T-helper 2 cell treated with Interferon-gamma antibody and Interleukin-4, amounts not matched to agents 5 μg/mL and 100 μg/mL, for 36 hours (primary cell): ENCODE measurements at places on chromosomes 5 and 9.

GRCh38 chr5:168157141-168157540 lies 134.3 kb upstream of the WWC1 start:
- DNase-seq: no peak

DNA sequence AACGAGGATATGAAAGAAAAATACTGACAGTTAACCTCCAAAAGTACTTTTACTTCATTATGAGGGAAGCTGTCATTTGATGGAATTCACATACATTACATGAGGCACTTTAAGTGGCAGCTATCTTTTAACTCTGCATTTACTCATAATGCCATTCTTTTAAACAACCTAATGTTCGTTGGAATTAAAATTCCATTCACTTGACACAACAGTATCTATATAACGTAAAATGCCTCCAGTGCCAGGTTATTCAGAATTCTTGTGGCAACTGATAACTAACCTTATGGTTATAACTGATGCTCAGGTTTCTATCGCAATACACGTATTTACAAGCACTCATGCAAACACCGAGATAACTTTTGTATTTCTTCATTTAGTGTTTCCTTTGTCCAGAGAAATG lies 376.9 kb upstream of the GRAMD2B start:
- no peak for DNase-seq

DNA sequence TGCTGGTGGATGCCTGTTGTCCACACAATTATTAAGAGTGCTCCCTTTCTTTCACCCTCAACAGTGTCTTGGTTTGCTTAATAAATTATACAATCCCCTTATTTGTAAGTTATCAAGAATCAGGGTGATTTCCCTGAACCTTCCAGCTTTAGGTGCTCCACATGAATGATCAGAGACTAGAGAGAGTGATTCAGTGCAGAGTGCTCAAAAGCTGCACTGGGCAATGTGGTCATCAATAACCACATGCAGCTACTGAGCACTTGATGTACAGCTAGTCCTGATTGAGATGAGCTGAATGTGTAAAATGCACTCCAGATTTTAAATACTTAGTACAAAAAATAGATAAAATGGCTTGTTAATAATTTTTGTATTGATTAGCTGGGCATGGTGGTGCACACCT lies 76.8 kb upstream of the TRIO start:
- DNase-seq: no peak

GRCh38 chr5:66597183-66597757 lies 1.1 kb downstream of the MAST4 start:
- DNase-seq: no peak

- no peak for DNase-seq
These were observed 35.3 kb upstream of the SMIM23 start for GRCh38 chr5:171750311-171750788.

- DNase-seq: no peak
These were observed 174.3 kb downstream of the CDH12 start for GRCh38 chr5:22678886-22679285.

GRCh38 chr5:154421868-154422267 lies 23.9 kb upstream of the SAP30L start:
- DNase-seq: no peak

DNA sequence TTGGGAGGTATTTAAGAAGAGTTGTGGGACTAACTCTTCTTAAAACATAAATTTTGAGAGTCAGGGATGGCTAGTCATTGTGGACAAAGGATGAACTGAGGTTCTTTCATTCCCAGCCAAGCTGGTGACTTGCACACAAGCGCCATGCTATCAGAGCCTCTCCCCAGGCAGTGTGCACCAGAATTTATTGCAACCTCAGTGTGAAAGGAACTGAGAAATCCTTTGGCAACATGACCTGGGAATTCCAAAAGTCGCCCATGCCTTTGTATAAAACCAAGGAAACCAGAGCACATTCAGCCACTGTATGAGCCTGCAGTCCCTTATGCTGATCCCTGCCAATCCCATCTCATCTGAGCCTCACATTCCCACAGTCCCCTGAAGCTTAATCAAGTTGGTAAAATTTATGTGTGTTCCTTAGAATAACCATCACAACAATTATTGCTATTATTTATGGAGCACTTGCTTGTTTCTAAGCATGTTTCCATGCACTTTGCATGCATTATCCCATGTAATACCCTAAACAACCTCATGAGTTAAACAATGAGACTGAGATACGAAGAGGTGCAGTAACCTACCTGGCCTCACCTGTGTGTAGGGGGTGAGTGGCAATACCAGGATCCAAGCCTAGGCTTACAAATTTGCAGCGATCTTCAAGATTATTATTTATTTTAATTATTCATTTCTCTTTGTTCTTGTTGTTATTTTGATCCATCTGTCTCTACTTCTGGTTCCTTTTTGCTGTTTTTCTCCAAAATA lies 116.4 kb downstream of the NTRK2 start:
- no peak for DNase-seq

DNA sequence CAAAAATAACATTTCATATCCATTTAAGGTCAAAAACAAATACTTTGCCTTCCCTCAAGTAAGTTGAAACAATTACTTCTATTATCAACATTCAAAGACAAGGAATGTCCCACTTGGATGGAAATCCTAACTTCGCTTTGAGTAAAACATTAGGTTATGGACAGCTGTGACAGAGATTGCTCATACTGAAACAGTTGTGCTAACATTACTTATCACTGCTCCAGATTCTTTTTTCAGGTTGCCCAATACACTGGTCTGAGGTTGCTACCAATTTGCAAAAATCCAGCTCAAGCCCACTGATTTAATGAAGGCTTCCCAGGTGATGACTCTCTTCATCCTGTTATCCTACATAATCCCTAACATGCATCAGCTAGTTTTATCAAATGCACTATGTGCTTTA lies 98.3 kb downstream of the UBAP2 start:
- DNase-seq: no peak

DNA sequence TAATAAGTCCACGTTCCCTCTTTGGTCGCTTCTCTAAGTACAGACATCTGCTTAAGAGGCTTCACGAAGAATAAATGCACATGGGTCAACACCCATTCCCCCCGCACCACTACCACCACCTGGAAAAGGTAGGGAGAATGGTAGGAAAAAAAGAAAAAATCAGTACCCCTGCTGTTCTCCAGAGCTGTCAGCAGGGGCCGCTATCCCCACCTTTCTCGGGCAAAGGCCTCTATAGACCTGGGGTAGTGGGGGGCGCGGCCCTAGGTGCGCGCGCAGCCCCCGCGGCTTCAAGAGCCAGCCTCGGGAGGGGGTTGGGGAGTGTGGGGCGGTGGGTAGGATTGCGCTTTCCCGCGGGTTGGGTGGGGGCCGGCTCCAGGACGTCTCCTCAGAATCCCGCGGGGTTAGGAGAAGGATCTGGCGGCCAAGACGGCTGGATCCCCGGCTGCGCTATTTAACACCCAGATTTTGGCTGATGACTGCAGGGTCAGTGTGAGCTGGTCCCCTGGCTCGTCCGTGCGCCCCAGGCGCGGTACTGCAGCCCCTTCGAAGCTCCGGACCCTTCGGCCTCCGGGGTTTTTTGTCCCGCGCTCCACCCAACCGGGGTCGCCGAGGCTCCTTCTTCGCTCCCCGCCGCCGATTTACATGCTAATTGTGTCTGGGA lies 1.6 kb upstream of the SEMA6A start:
- DNase-seq: peak; percentile 25

- DNase-seq: no peak
These were observed 15.4 kb downstream of the ANKRD34B start for GRCh38 chr5:80554646-80555045.

- no peak for DNase-seq
These were observed 10.5 kb downstream of the IRF1 start for GRCh38 chr5:132480042-132480441.

- DNase-seq: peak; percentile 40
These were observed 75.6 kb downstream of the USP20 start for GRCh38 chr9:129910628-129911567.

DNA sequence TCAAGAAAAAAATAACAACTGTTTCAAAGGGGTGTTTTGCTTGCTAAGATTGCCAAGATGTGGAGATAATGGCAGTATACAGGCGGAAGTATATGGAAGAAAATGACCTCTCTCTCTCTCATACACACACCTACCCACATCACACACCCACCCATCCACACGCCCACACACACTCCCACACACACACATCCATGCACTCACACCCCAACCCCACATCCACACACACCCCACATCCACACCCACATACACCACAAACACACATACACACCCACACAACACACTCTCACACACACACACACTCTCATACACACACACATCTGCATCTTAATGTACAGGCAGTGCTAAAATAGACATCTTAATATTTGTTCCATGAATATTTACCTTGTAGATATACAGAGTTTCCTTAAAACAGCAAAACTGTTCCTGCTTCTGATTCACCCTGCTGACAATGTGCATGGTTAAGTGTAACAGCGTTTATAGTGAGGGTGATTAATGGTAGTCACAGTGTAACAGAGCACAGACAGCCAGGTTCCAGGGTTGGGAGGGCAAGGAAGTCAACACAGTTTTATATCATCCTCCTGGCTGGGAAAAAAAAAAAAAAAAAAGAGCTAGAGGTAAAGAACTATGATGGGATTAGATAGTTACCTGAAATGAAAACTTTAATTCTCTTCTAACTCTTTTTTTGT lies 8.3 kb downstream of the BHMT2 start:
- DNase-seq: no peak

- no peak for DNase-seq
These were observed 17.2 kb downstream of the EBF1 start for GRCh38 chr5:159082474-159082873.

- no peak for DNase-seq
These were observed 1.4 kb upstream of the CTNNAL1 start for GRCh38 chr9:109014608-109015280.

DNA sequence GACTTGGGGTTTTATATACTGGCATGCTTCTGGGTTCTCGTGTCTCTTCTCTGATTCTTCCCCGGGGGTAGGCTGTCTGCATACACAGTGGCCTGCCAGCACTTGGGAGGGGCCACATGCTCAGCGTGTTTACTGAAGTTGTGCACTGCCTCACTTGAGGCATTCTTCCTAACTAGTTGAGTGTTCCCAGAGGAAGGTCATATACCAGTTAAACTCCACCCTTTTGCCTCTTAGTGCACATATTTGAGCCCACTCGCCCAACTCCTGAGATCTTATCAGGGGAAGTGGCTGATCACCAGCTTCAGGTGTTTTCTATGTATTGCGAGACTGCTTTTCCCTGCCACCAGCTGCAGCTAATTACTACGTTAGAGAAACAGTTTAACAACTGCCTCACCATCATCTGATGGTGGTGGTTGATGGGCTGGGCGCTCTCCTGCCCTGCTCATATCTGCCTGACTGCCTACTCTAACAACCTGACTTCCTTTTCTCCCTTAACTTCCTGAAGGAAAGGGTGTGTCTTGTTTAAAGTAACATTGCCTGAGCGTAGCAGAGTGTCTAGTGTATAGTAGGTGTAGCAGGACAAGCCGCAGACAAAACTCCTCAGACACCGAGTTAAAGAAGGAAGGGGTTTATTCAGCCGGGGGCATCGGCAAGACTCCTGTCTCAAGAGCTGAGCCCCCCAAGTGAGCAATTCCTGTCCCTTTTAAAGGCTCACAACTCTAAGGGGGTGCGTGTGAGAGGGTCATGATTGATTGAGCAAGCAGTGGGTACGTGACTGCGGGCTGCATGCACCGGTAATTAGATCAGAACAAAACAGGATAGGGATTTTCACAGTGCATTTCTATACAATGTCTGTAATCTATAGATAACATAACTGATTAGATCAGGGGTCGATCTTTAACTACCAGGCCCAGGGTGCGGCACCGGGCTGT lies 60.1 kb upstream of the CLINT1 start:
- peak; percentile 12 for DNase-seq

GRCh38 chr5:79560771-79561524 lies 47.0 kb upstream of the HOMER1 start:
- DNase-seq: peak; percentile 39

GRCh38 chr5:178808886-178809285 lies 50.9 kb upstream of the ZNF354B start:
- DNase-seq: no peak

GRCh38 chr5:56479126-56479525 lies 246.0 kb upstream of the ANKRD55 start:
- no peak for DNase-seq

- no peak for DNase-seq
These were observed 181.6 kb upstream of the FST start for GRCh38 chr5:53298841-53299240.

- no peak for DNase-seq
These were observed 87.6 kb downstream of the AMBP start for GRCh38 chr9:113990570-113990907.

DNA sequence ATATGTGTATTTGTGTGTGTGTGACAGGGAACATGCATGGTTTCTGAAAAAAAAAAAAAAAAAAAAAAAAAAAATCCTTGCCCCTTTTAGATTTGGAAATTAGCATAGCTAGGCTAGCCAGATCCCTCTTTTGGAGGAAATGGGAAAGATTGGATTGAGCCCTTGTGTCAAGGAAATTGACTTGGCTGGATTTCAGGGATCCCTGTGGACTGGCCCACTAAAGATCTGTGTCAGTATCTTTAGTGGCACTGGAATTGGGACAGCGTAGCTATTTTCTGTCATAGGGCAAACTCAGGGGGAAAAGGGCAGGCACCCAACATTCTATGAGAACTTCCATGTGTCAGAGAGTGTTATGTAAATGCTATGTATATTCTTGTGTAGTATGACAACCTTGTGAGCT lies 35.4 kb downstream of the SH3GL2 start:
- DNase-seq: no peak

DNA sequence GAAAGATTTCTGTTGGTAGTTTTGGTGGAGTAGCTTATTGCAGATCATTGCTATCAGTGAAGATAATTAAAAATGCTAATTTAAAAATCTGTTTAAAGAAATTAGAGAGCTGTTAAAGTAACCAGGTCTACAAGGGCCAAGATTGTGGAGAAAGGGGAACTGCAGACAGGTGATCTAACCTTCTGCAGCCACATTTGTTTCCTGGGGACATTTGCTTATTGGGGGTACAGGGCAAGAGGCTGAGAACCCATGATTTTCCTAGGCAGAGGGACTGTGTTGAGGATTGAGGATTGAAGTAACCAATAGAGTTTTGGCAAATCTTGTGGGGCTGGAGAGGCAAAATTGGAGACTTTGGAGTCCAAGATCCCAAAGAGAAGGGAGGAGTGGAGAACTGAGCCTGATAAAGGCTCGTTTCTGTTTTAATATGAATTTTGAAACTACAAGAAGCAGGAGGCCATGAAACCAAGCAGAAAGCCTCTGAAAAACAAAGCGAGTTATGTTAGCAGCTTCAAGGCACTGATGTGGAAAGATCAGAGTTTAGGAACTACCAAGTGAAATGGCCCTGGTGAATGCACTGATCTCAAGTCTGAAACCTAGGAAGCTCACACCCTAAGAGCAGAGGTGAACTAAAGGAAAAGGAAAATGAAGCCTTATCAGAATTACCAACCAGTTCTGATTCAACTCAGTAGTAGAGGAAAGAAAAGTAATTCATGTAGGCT lies 219.8 kb upstream of the C9orf72 start:
- DNase-seq: no peak

GRCh38 chr9:36046923-36047322 lies 10.2 kb downstream of the RECK start:
- DNase-seq: no peak

- no peak for DNase-seq
These were observed 72.2 kb downstream of the LIX1 start for GRCh38 chr5:97070234-97070633.
